ENCODE measurements at places on chromosomes 5 and 9. TPM values are rescaled to one million over a fixed set of nuclear protein-coding genes. Genes with fewer than 3 reads are reported as not detected.

DNA sequence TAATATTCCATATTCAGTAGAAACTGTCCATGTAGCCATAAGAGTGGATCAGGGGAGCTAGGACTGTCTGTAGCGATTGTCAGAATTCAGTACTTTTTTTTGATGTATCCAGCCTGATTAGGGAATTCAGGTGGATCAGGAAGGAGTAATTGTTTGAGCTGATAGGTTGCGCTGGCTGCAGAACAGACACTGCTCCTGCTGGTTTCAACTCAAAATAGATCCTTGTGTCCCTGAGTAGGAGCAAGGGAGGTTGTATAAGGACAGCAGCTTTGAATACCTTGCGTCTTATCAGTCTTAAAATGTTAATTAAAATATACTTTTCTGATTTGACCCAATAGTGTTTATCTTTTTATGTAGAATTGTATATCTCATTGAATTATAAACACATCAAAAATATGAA lies 229.6 kb downstream of the KDM4C start:
- no peak overlapping the region for H3K4me3 ChIP-seq
- H3K4me1 ChIP-seq = no peaks in the 10 kb centered on the region
- H3K36me3 ChIP-seq = no peaks in the 10 kb centered on the region
- no peaks in the 10 kb centered on the region for H3K27me3 ChIP-seq
- DNase-seq = no peak

TERT gene
- not detected for total RNA-seq

- H3K4me3 ChIP-seq = peak overlapping the region; percentile 55
- no peaks in the 10 kb centered on the region for H3K27me3 ChIP-seq
- H3K27ac ChIP-seq = peak overlapping the region; percentile 90
- no peak for DNase-seq
- peaks cover 31% of the 10 kb centered on the region for H3K4me1 ChIP-seq
Observed at GRCh38 chr9:4840018-4840417, 47.3 kb downstream of the RCL1 start.

GHR gene
- 90.3 TPM for total RNA-seq

- H3K27me3 ChIP-seq = no peaks in the 10 kb centered on the region
- no peaks in the 10 kb centered on the region for H3K36me3 ChIP-seq
- no peak for DNase-seq
Observed at GRCh38 chr9:93028448-93029006, 30.0 kb upstream of the SUSD3 start.

DNA sequence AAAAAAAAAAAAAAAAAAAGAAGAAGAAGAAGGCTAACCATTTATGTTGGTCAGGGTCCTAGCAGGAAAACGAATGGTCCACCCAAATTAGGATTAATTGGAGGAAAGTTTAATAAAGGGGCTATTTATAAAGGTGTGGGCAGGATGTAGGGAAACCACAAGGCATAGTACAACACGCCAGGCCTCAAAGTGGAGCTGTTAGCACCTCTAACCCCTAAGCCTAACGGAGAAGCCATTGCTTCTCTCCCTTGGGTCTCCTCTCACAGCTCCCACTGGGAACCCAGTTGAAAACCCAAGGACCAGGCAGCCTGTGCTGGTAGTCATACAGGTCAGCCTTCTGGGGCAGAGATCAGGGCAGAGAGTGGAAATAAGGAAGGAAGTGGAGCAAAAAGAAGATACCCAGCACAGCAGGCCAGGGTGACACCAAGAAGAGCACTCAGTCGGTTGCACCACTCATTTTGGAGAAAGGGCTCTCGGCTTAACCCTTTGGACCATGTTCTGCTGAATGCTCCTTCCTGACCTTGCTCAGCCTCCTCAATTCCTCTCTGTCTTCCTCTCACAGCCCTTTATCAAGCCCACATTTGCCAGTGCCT lies 8.8 kb upstream of the GLIPR2 start:
- no peak overlapping the region for H3K27ac ChIP-seq
- H3K27me3 ChIP-seq = no peaks in the 10 kb centered on the region
- peaks cover 4% of the 10 kb centered on the region for H3K36me3 ChIP-seq
- no peak overlapping the region for H3K4me3 ChIP-seq

- H3K36me3 ChIP-seq = peaks cover 9% of the 10 kb centered on the region
- DNase-seq = no peak
- H3K4me3 ChIP-seq = no peak overlapping the region
Observed at GRCh38 chr9:131521822-131522221, 9.2 kb downstream of the UCK1 start.

GRCh38 chr9:127946728-127947127 lies 9.1 kb upstream of the DPM2 start:
- no peaks in the 10 kb centered on the region for H3K27me3 ChIP-seq
- H3K4me1 ChIP-seq = no peaks in the 10 kb centered on the region
- no peak for DNase-seq
- no peak overlapping the region for H3K4me3 ChIP-seq

DNA sequence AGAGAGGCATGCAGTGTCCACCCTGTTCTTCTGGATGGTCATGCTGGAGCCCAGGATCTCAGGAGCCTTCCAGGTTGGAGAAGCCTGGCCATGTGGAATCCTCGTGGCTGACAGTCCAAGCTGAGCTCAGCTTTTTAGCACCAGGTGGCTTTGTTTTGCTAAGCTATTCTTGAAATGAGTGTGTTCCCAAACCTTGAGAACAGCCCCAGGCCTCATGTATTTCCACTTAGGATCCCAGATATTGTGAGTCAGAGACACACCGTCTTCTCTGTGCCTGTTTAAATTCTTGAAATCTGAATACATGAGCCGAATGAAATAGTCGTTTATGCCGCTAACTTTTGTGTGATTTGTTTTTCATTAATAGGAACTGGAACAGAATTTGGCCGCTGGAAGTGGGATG lies 61.2 kb downstream of the IRX2 start:
- H3K27me3 ChIP-seq = no peaks in the 10 kb centered on the region
- H3K36me3 ChIP-seq = no peaks in the 10 kb centered on the region
- H3K4me3 ChIP-seq = no peak overlapping the region

DNA sequence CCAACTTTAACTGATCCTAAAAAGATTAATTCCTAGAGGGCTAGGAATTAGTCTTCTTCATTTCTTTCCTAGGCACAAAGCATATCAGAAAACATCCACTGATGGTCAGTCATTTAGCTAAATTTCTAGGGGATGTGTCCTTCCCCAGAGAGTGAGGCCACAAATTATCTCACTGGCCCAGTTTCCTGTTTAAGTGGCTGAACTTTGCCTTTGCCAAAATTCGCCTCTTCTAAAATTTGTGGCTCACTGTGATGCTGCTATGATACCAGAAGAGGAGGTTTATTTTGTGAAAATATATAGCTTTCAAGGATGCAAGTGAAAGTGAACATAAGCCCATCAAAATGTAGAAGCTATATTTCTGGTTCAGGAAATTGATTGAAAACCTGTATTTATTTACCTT lies 98.1 kb upstream of the FER start:
- no peak for DNase-seq
- no peaks in the 10 kb centered on the region for H3K36me3 ChIP-seq
- no peak overlapping the region for H3K4me3 ChIP-seq
- H3K4me1 ChIP-seq = no peaks in the 10 kb centered on the region
- no peaks in the 10 kb centered on the region for H3K27me3 ChIP-seq

MARVELD2 gene
- total RNA-seq = 37.1 TPM

DNA sequence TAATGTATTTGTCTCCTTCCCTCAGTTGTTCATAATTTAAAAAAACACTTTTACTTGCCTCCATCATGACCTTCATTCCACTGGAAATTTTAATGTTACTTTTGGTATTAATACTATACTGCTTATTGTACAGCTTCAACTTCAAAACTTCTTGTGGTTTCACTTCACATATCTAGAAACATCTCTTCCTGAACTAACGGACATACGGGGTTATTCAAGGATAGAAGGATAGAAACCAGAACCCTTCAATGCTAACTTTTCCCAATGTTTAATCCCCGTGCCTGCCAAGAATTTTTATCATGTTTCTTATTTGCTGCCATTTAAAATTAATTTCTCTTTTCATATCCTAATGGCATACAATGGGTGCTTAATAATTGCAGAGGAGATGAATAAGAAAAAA lies 36.3 kb upstream of the SETD9 start:
- H3K4me3 ChIP-seq = no peak overlapping the region
- H3K36me3 ChIP-seq = peaks cover 52% of the 10 kb centered on the region
- no peaks in the 10 kb centered on the region for H3K27me3 ChIP-seq
- DNase-seq = no peak
- no peak overlapping the region for H3K27ac ChIP-seq
- H3K4me1 ChIP-seq = no peaks in the 10 kb centered on the region

GKAP1 gene
- total RNA-seq = 5.8 TPM

GRCh38 chr5:180118391-180118791 lies 46.8 kb upstream of the RNF130 start:
- no peaks in the 10 kb centered on the region for H3K36me3 ChIP-seq
- no peaks in the 10 kb centered on the region for H3K4me1 ChIP-seq
- H3K27me3 ChIP-seq = no peaks in the 10 kb centered on the region

COL15A1 gene
- total RNA-seq = not detected

DNA sequence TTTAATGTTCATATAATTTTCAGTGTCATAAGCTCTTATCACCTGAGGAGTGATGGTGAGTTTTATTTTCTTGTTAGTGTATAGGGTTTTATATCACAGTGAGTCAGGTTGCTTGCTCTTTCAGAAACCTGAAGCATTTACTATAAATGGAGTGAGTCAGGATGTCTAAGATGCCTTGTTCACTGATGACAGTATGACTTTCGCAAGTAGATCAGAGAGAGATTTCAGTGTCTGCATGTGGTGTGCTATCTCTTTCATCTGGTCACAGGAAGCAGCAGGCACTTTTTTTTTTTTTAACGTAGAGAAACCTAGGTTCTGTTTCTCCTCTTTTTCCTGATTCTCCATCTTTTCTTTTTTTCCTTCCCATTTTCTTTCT lies 237.1 kb downstream of the DMRTA1 start:
- no peak overlapping the region for H3K4me3 ChIP-seq
- no peaks in the 10 kb centered on the region for H3K4me1 ChIP-seq
- H3K27me3 ChIP-seq = no peaks in the 10 kb centered on the region
- no peaks in the 10 kb centered on the region for H3K36me3 ChIP-seq

DNA sequence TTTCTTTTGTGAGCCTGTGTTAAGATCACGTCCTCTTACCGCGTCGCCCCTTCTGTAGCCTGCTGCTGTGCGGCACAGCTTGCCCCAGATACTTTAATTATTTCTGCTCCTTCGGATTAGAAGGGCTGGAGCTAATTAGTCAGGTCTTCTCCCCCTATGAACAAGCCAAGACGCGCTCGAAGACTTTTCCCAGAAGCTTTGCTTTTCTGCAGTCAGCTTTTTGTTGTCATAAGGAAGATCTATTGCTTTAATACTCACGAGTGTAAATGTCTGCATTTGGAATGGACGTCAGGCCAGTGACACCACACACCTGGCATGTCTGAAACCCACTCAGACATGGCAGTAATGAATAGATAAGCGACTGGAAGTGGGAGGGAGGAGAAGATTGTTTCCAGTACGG lies 37.0 kb downstream of the PRUNE2 start:
- no peaks in the 10 kb centered on the region for H3K27me3 ChIP-seq
- DNase-seq = no peak
- no peaks in the 10 kb centered on the region for H3K36me3 ChIP-seq
- H3K4me3 ChIP-seq = no peak overlapping the region
- no peaks in the 10 kb centered on the region for H3K4me1 ChIP-seq

- no peaks in the 10 kb centered on the region for H3K27me3 ChIP-seq
- H3K36me3 ChIP-seq = no peaks in the 10 kb centered on the region
- no peak overlapping the region for H3K4me3 ChIP-seq
- no peak overlapping the region for H3K27ac ChIP-seq
- no peaks in the 10 kb centered on the region for H3K4me1 ChIP-seq
- no peak for DNase-seq
Observed at GRCh38 chr5:94376672-94377345, 241.6 kb downstream of the KIAA0825 start.

ENTPD8 gene
- 5.9 TPM for total RNA-seq

- no peak overlapping the region for H3K27ac ChIP-seq
- H3K4me3 ChIP-seq = no peak overlapping the region
- no peak for DNase-seq
Observed at GRCh38 chr5:75460942-75461610, 50.4 kb downstream of the CERT1 start.

DNA sequence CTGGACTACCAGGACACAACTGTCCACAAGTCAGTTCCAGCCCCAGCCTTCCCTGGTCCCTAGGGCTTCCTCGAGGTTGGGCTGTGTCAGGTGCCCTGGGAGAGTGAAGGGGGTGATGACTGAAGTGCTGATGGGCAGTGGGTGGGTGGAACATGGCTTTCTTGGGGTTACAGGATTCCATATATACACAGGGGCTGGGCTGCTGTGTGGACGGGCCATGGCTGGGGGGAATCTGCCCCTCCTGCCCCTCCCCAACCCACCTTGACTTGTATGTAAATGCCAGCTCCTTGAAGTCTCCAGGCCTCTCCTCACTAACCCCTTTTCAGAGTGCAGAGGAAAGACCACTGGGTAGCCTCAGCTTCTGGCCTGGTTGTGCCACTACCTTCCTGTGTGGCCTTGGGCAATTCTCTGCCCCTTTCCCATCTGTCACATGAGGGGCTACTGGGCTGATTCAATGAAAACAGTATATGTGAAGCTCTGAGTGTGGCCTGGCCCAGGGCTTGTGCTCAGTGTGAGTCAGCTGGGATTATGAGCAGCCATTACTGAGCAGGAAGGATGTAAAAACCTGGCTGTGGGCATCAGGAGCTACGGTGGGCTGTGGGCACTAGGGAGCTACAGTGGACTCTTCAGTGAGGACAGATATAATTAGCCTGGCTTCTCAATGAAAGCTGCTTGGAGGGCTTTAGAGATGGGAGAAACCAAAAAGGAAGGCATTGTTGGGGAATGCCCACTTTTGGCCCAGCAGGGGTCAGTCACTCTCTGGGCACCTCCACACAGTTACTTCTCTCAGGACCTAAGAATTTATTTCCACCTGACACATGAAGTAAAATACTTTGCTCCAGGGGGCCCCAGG lies 23.3 kb downstream of the PITX1 start:
- H3K4me3 ChIP-seq = no peak overlapping the region
- H3K27ac ChIP-seq = no peak overlapping the region
- H3K27me3 ChIP-seq = no peaks in the 10 kb centered on the region
- H3K36me3 ChIP-seq = no peaks in the 10 kb centered on the region

MZB1 gene
- 5.1 TPM for total RNA-seq

SEMA5A gene
- 7.4 TPM for total RNA-seq

OBP2B gene
- not detected for total RNA-seq

DNA sequence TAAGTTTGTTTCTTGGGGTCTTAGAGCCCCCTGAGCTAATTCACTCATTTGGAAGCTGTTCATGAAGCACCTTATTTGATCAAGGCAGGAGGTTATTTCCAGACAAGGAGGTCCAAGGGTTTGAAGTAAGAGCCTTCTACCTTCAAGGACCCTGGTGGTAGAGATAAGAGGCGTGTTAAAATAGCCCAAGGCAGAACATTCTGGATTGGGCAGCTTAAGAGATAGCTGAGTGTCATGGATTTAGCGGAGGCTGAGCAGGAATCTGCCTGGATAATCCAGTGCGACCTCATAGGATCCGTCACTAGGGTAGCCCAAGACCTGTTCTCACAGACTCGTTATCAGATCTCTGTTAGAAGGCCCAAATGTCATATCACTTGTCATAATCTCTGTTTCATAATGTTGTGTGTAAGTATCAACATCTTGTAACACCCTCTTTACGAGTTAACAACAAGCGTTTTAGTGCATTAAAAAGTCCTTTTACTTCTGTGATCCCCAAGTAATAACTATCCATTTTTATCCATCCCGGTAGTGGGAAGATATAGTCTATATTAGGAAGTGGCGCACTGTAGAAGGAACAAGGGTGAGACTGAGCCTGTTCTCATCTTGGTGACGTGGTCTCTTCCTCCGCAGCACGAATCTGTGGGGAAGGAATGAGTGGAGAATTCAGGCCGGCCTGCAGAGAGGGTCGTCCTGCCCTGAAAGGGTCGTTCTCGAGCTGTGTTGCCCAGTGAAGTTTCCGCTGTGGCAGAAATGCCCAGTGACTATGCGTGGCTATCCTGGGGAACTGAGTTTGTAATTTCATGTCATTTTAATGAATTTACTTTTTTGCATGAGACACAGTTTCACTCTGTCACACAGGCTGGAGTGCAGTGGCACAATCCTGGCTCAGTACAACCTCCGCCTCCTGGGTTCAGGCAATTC lies 28.8 kb downstream of the SLC25A25 start:
- peak overlapping the region; percentile 94 for H3K27ac ChIP-seq
- no peak for DNase-seq
- H3K27me3 ChIP-seq = no peaks in the 10 kb centered on the region
